Fibroblast of upper back skin (primary cell): ENCODE measurements at places on chromosomes 13 and 19.
A peak's percentile ranks its signal among the peaks of the same experiment; 100 is the strongest.

GRCh38 chr19:31167690-31168089 lies 181.5 kb downstream of the TSHZ3 start:
- no peak for DNase-seq

- peak; percentile 40 for DNase-seq
Observed at GRCh38 chr13:64753233-64754000, 2476.7 kb downstream of the PCDH9 start.

DNA sequence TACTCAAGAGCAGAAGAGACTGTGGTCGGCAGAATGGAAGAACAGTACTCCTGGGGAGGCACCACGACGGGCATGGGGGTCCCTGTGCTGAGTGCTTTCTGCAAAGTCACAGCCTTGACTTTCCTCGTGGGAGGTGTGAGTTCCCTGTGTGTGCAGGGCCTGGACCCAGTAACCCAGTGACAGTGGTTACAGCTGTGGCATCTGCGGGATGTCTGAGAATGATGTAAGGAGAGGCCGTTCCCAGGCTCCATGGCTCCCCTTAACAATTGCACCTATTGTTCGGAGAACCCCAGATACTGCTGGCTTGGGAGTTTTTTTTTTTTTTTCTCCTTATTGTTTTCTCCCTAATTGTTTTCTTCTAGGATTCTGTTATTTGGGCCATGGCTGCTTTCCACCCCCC lies 5.1 kb upstream of the NANOS2 start:
- DNase-seq, result no peak

DNA sequence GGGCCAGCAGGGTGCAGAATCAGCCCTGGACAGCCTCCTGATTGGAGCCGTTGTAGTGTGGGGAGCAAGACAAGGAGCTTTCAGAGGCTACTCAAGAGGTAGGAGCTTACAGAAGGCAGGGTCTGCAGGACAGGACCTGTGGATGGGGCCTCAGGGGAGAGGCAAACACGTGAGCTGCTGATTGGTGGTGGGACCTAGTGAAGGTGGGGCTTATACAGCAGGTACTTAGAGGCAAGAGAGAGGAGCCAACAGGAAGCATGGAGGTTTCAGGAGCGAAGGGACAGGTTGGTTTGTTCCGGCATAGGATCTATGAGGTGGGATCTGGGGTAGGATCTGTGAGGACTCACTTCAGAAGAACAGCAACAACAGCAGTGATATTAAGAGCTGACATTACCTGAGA lies 32.4 kb downstream of the ZSWIM4 start:
- no peak for DNase-seq

DNA sequence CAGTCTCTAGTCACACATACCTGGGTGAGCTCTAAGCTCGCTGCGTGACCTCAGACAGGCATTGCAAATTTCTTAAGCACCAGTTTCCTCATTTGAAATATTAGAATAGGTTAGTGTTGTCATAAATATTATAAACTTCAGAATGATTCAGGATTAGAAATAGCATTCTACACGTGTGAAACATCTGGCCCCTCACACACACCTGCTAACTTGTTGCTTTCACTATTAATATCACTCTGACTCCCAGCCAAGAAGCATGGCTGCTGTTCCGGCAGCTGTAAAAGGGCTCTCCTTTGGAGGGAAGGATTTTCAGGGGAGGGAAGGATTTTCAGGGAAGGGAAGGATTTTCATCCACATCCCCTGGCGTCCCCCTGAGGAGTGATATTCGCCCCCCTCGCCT lies 161.3 kb upstream of the GPR12 start:
- DNase-seq, result no peak

- no peak for DNase-seq
Observed at GRCh38 chr13:112219740-112220139, 152.8 kb downstream of the SOX1 start.

DNA sequence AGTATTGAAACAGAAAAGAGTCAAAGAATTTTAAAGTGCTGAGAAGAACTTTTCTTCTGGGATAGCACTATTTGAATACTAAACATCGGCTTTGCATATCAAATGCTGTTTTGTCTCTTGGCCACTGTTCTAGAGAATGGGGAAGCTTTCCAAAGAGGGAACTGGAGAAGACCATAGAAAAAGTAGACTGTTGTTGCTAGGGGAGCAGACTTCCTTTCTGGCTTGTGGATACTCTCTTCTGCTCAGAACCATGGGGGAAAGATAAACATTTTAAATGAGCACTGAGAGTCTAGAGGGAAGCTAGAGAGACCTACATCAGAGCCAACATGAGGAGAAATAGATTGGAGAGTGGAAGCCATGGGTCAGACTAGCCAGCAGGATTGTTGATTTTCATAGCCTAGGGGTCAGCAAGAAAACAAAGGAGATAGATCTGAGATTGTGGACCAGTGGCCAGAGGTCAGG lies 315.7 kb downstream of the KCTD12 start:
- DNase-seq, result no peak

DNA sequence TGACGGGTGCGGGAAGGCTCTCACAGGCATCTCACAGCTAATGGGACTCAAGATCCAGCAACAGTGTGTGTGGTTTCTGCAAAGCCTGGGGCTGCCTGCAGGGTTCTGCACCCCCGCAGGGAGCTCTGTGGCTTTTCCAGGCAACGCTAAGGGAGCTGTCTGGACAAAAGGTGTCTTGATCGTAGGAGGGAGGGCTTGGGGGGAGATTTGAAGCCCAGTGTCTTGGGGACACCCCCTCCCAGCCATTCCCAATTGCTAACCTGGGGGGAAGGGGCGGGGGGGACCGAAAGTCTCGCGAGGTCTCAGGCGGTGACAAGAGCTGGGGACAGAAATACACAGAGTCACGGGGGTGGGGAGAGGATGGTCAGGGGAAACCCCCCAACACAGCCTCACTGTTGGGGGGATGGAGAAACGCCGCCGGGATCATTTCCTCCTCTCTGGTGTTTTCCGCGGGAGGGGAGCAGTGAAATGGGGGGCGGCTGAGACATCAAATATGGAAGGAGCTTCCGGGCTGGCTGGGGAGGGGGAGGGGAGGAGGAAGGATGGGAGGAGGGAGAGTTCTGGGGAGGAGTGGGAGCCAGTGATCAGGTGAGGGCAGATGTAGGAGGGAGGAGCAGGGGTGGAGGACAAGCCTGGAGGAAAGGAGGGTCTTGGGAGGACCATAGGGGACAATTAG lies 13.3 kb downstream of the KCNC3 start:
- DNase-seq, result no peak

DNA sequence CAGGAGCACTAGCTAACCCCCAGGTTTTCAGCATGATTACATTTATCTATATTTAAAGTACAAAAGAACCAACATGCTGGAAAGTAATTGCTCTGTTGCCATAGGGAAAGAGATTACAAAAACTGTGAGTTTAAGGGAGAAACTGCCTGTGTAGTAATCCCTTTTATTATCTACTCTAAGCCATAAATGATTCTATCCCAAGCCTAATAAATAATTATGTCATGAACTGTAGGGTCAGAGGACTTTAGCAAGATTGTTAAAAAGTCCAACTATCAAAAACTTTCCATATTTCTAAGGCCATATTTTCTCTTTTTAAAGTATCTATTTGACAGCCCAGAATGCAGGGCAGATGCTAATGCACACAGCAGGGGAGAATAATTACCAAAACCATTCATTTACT lies 573.8 kb upstream of the MIR17HG start:
- DNase-seq, result no peak

GRCh38 chr19:42455621-42456081 lies 12.9 kb upstream of the CXCL17 start:
- DNase-seq, result no peak

DNA sequence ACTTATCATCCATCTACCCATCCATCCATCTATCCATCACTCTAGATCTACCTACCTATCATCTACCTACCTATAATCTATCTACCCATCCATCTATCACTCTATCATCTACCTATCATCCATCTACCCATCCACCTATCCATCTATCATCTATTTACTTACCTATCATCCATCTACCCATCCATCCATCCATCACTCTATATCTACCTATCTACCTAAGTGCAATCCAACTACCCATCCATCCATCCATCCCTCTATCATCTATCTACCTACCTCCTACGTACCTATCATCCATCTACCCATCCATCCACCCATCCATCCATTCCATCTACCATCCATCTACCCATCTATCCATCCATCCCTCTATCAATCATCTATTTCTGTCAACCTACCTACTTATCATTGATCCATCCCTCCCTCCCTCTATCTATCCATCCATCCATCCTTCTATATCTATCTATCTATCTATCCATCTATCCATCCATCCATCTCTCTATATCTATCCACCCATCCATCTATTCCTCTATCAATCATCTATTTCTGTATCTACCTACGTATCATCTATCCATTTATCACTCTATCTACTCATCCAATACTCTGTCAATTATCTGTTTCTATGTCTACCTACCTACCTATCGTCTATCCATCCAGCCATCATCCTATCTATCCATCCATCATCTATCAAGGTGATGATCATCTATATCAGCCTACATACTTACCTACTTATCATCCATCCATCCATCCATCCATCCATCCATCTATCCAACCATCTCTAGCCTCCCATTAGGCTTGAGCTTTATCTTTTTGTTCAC lies 49.1 kb downstream of the CEBPG start:
- DNase-seq, result no peak

GRCh38 chr19:38862321-38863059 lies 12.7 kb upstream of the HNRNPL start:
- DNase-seq, result peak; percentile 49

GRCh38 chr13:78102741-78103140 lies 184.1 kb upstream of the EDNRB start:
- no peak for DNase-seq
